ENCODE measurements at places on chromosomes 3 and 15. TPM values are rescaled to one million over a fixed set of nuclear protein-coding genes. Genes with fewer than 3 reads are reported as not detected.

- no peak overlapping the region for H3K4me3 ChIP-seq
- no peaks in the 10 kb centered on the region for H3K4me1 ChIP-seq
- no peaks in the 10 kb centered on the region for H3K27me3 ChIP-seq
- DNase-seq, result no peak
- no peak overlapping the region for H3K27ac ChIP-seq
These were observed 32.6 kb downstream of the HACD2 start for GRCh38 chr3:123552095-123552714.

DNA sequence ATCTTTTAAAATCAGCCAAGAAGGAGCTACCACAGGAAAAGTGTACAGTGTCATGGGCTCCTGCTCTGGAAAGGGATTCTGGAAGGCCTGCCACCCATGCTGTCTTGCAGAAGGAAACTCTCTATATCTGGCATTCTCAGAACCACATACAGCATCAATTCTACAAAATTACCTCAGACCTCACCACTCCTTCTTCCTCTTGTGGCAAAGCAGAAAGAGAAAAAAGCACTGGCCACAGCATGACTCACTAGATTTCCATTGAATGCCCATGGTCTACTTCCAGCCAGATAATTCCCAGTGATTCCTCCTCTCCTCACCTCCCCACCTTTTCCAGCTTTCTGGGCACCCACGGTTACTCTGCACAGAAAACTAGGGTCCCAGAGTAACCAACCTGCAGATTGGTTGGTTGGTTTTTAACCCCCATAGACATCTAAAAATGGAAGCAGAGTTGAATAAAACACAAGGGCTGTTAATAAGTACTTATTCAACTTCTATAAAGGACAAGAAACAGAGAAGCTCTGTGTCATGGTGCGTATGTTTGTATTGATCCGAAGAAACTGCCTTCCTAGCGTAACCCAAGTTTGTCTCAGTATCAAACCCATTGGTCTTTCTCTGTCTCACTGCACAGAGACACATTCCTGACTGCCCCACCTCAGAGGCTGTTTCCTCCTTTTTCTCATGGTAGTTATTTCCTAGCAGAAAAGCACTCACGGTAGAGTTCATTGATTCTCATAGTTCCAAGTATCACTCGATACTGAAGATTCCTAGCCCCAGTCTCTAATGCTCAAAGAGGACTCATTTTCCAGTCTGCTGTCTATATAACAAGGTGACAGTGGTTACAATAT is 67.7 kb downstream of the LDHAL6B start:
- H3K27ac ChIP-seq, result peak overlapping the region; percentile 86
- peaks cover 6% of the 10 kb centered on the region for H3K4me1 ChIP-seq
- no peak overlapping the region for H3K4me3 ChIP-seq
- H3K27me3 ChIP-seq, result no peaks in the 10 kb centered on the region
- H3K36me3 ChIP-seq, result no peaks in the 10 kb centered on the region

DNA sequence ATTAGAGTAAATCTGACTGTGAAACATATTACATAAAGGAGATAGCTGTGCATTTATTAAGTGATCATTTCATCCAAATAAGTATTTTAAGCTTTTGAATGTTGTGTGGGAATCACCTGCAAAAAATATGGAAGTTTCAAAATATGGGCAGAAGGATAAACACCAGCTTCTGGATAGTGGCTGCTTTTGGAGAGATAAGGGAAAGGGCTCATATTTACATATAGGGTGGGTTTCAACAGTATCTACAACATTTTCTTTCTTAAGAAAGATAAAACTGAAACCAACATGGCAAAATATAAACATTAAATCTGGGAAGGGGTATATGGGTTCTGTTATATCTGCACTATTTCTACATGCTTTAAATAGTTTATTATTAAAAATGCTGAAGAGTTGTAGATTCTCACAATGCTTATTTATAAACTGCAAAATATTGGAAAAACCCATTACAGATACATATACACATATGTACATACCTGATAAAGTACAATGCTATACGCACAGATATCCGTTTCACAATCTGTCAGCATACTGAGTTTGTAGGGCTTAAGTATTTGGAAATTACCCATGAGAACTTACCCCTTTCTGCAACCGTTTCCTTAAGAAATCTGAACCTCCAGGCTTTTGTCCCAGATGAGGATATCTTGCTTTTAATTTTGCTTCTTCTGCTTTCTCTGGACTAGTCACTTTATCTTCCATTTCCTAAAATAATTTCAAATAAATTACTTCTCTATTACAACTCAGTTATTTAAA is 12.1 kb downstream of the ARPP19 start:
- DNase-seq, result no peak
- H3K36me3 ChIP-seq, result no peaks in the 10 kb centered on the region
- no peak overlapping the region for H3K27ac ChIP-seq
- H3K4me1 ChIP-seq, result peaks cover 10% of the 10 kb centered on the region
- H3K4me3 ChIP-seq, result no peak overlapping the region

DNA sequence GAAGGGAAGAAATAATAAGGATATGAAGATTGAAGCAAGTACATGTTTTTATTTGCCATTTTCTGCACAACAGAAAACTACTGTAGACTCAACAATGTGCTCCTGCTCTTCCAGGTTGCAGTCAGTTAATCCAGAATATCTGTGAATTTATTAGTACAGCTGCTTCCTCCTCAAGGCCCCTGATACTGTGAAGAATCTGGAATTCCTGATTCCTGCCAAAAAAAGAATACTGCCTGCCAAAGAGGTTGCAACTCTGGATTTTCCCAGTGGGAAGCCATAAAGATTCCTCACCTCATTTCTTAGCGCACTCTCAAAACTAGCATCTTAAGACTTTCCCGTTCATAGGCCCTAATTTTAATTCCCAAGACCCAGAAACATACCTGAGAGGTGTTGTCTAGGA is 33.6 kb upstream of the LRRC3B start:
- no peak overlapping the region for H3K4me3 ChIP-seq
- H3K4me1 ChIP-seq, result no peaks in the 10 kb centered on the region
- no peaks in the 10 kb centered on the region for H3K27me3 ChIP-seq
- no peaks in the 10 kb centered on the region for H3K36me3 ChIP-seq
- no peak for DNase-seq

DNA sequence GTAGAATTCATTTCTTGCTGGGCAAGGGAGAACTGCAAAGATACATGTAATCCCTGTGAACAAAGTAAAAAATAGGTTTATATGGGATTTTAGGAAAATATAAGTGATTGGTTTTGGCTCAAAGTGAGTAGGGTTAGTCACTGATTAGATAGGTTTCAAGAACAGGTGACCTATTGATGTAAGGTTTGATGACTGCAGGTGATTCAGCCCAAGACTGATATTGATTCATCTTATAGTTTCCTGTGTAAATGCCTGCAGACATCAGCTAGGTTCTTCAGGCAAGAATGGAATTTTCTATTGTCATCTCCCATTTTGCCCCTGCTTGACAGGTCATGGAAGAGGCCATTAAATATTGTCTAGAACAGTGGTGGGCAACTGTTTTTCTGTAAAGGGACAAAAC is 23.9 kb upstream of the ARID3B start:
- no peak for DNase-seq
- no peaks in the 10 kb centered on the region for H3K27me3 ChIP-seq
- no peak overlapping the region for H3K4me3 ChIP-seq
- no peaks in the 10 kb centered on the region for H3K36me3 ChIP-seq
- no peak overlapping the region for H3K27ac ChIP-seq

GRCh38 chr3:158991146-158991705 is 189.4 kb downstream of the MFSD1 start:
- H3K27me3 ChIP-seq, result no peaks in the 10 kb centered on the region
- H3K27ac ChIP-seq, result no peak overlapping the region
- DNase-seq, result peak; percentile 60
- no peaks in the 10 kb centered on the region for H3K4me1 ChIP-seq
- H3K36me3 ChIP-seq, result no peaks in the 10 kb centered on the region

Gene C3orf22
- not detected for total RNA-seq

Gene CCR5
- not detected for total RNA-seq

Gene AGTR1
- total RNA-seq, result 9.3 TPM

Gene SEMA3G
- total RNA-seq, result 3.0 TPM

GRCh38 chr15:78949461-78949860 is 4.6 kb upstream of the CTSH start:
- H3K36me3 ChIP-seq, result no peaks in the 10 kb centered on the region
- H3K4me1 ChIP-seq, result no peaks in the 10 kb centered on the region
- no peak for DNase-seq
- H3K27ac ChIP-seq, result no peak overlapping the region
- no peaks in the 10 kb centered on the region for H3K27me3 ChIP-seq
- no peak overlapping the region for H3K4me3 ChIP-seq

Gene PP2D1
- total RNA-seq, result not detected

- H3K4me1 ChIP-seq, result peaks cover 16% of the 10 kb centered on the region
- no peak for DNase-seq
- H3K27me3 ChIP-seq, result no peaks in the 10 kb centered on the region
- H3K27ac ChIP-seq, result peak overlapping the region; percentile 63
These were observed 34.7 kb downstream of the FNDC3B start for GRCh38 chr3:172074032-172074431.

DNA sequence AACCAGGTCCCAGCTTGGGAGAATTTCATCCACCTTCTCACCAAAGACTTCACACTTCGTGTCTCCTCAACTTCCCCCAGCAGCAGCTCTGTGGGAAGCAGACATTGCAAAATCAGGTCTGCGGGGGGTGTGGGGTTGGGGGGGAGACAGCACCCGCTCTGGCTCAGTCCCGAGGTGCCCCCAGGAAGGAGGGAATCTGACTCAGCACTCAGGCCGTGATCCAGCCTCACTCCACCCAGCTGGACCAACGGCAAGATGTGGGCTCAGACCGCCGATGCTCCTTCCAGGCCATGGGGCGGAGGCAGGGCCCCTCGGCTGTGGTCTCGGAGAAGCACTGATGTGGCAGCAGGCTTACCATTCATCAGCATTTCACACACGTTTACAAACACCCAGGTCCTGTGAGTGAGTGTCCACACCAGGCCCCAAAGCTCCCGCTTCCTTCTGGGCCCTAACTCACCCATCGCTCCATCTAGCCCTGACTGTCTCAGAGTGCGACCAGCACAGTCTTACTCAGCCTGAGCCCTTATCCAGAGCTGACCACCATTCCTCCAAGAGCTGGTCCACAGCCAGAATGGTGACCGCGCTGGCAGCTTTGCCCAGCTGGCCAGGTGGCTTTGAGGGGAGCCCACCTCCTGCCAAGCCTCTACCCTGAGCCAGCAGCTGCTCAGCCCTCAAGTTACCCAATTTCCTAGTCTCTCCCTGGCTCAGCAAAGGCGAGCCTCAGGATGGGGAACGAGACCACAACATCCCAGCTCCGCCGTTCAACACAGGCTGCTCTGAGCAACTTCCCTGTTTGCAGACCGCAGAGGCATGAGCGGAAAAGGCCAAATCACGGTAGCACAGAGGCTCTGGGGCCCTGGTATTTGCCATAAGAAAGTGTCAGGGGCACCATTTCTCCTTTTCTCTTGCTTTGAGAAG is 3.3 kb downstream of the STAB1 start:
- peaks cover 3% of the 10 kb centered on the region for H3K4me1 ChIP-seq
- H3K4me3 ChIP-seq, result no peak overlapping the region
- H3K27ac ChIP-seq, result peak overlapping the region; percentile 8
- H3K36me3 ChIP-seq, result no peaks in the 10 kb centered on the region

- no peak for DNase-seq
- no peaks in the 10 kb centered on the region for H3K27me3 ChIP-seq
- H3K27ac ChIP-seq, result peak overlapping the region; percentile 24
These were observed 42.9 kb downstream of the IGSF11 start for GRCh38 chr3:118991775-118992174.

- peaks cover 12% of the 10 kb centered on the region for H3K4me1 ChIP-seq
- no peak overlapping the region for H3K27ac ChIP-seq
- no peak overlapping the region for H3K4me3 ChIP-seq
- no peak for DNase-seq
These were observed 2.8 kb upstream of the SEMA3G start for GRCh38 chr3:52447512-52448355.

Gene SH2D7
- 9.7 TPM for total RNA-seq

DNA sequence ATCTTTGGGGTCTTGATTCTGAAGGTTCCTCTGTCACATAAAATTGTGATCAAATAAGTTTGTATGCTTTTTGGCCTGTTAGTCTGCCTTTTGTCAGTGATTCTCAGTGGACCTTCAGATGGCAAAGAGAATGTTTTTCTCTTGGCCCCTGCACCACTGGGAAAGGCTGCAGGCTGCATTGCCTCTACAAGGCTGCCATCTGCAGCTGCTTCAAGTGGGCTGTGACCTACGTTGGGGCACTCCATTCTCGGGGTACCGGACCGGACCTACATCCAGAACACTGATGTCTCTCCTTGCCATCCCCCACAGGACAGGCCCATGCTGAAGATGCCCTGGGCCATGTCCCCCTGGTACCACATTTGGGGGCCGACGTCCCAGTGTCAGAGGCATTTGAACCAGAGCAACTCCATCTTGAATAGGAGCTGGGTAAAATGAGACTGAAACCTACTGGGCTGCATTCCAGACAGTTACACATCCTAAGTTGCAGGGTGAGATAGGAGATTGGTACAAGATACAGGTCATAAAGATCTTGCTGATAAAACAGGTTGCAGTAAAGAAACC is 37.5 kb upstream of the MFGE8 start:
- no peaks in the 10 kb centered on the region for H3K4me1 ChIP-seq
- DNase-seq, result no peak
- H3K27me3 ChIP-seq, result no peaks in the 10 kb centered on the region
- no peak overlapping the region for H3K27ac ChIP-seq
- no peak overlapping the region for H3K4me3 ChIP-seq
- H3K36me3 ChIP-seq, result no peaks in the 10 kb centered on the region

DNA sequence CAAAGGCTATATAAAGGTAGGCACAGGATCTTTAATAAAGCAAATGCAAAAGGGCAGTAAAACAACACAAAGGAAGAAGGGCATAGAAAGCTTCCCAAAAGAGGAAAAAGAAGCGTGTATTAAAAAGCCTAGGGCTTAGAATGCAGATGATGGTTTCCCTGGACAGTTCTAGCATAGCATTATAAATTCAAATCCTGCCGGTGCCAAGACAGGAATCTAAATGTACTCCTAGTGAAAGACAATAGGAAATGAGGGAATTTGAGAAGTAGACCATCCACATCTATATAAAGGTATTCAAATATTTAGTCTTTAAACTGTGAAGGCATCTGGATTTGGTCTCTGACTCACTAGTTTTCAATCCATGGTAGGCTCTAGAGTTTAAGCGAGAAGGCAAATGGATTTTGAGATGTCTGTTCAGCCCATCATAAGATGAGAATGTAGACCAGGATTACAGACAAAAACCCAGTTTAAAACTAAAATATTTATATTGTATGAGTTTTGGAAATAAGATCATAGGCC is 431.8 kb downstream of the TBL1XR1 start:
- DNase-seq, result no peak
- no peaks in the 10 kb centered on the region for H3K4me1 ChIP-seq
- H3K27me3 ChIP-seq, result no peaks in the 10 kb centered on the region
- H3K4me3 ChIP-seq, result no peak overlapping the region

DNA sequence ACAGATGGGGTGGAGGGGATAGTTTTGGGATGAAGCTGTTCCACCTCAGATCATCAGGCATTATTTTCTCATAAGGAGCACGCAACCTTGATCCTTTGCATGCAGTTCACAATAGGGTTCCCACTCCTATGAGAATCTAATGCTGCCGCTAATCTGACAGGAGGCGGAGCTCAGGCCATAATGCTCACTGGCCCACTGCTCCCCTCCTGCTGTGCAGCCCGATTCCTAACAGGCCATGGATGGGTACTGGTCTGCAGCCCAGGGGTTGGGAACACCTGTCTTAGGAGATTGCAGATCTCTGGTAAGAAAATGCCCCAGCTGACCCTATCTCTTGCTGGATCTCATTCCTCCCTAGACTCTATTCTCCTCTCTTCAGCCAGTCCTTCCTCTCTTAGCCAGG is 6.8 kb downstream of the CSTA start:
- H3K4me1 ChIP-seq, result no peaks in the 10 kb centered on the region
- no peak overlapping the region for H3K4me3 ChIP-seq
- H3K36me3 ChIP-seq, result no peaks in the 10 kb centered on the region
- no peak for DNase-seq
- no peaks in the 10 kb centered on the region for H3K27me3 ChIP-seq

Gene CSPG5
- total RNA-seq, result 2.6 TPM

Gene TMEM40
- not detected for total RNA-seq

All from transverse colon (tissue), 4 donors.